Activated CD8-positive, alpha-beta memory T cell treated with anti-CD3 and anti-CD28 coated beads for 4 hours (primary cell): ENCODE measurements at places on chromosomes 7 and 10.

GRCh38 chr10:123746061-123746460 is 79.9 kb downstream of the GPR26 start:
- no peak for DNase-seq

- no peak for DNase-seq
Measured at GRCh38 chr7:30472784-30473775, 5.5 kb downstream of the NOD1 start.

- DNase-seq, result no peak
Measured at GRCh38 chr7:147199868-147200267, 1083.3 kb downstream of the CNTNAP2 start.

DNA sequence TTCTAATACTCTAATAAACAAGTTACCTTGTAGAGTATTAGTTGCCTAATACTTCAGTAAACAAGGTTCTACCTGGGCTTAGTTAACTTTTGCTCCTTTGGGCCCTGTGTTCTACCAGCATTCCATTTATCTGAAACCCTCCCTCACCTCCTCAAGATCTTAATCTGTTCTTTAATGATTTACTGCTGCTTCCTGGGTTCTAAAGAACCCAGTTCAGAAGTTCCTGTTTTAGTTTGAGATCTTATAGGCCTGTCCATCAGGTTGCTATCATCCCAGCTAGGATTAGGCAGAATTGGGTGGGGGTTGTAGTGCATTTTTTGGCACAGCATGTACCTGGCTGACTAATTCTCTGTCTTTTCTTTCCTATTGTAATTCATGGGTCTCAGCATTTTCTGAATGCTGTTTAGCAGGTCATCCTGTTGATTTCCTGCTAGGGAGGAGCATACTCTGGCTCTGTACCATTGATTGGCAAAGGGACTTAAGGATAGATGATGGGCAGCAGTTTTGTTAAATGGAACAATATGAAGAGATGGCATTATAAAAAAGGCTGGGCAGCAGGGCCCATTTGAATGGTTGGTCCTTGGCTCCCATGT is 53.7 kb upstream of the TMEM248 start:
- no peak for DNase-seq

DNA sequence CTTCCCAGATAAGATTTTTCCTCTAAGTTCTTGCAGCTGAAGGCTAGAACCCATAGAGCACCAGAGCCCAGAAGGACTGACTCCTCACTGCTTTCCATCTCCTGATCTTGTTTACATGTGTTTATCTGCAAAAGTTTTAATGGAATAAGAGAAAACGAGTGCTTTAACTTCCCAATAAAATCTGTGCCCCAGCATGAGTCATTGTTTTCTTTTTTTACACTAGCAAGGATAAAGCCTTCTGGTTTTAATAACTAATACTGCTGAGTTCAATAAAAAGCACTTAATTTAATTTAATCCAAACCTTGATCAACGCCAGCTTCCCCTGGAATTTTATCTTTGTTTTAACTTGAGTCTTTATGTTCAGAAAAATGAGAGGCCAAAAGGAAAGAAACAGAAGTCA is 227.6 kb downstream of the HPSE2 start:
- no peak for DNase-seq

DNA sequence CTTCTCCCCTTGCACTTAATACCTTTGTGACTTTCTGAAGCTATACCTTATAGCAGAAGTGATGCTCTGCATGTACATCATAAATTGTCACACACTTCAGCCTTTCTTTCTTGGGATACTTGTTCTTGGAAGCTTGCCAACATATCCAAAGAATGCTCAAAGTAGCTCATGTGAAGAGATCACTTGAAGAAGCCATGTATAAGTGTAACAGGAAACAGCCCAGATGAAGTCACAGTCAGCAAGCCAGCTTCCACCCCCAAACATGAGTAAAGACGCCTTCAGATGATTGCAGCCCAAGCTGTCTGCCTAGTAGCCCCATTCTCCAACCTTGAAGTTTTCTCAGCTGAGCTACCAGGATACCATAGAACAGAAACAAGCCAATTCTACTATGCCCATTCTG is 50.9 kb downstream of the DGKB start:
- no peak for DNase-seq

DNA sequence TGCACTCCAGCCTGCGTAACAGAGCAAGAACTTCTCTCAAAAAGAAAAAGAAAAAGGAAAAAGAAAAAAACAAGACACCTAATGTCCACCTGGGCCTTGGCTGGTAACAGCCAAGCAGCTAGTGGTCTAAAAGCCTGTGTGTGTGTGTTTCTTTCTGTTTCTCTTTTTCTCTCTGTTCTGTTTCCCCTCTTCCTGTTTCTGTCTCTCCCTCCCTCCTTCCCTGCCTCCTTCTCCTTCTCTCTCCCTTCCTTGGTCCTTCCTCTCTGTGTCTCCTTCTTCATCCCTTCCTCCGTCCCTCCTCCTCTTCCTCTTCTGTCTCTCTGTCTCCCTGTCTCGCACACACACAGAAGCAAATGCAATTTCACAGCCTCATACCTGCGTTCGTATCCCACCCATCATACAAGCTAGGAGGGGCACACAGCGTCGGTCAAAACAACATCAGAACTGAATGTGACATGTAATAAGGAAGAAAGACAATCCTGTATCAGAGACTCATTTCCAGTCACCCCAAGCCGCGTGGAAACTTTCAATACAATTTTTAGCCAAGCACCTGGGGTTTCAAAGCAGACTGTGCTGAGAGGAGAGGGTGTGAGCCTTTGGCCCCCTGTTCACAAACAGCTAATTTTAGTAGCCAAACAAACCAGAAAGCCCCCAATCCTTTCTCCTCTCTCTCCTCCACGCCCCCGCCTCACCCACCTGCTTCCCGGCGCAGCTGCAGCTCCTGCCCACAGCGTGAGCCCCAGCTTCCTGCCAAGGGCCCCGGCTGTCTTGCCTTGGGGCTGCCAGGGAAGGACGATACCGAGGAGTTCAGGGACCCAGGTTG is 50.2 kb upstream of the GNA12 start:
- peak; percentile 24 for DNase-seq

DNA sequence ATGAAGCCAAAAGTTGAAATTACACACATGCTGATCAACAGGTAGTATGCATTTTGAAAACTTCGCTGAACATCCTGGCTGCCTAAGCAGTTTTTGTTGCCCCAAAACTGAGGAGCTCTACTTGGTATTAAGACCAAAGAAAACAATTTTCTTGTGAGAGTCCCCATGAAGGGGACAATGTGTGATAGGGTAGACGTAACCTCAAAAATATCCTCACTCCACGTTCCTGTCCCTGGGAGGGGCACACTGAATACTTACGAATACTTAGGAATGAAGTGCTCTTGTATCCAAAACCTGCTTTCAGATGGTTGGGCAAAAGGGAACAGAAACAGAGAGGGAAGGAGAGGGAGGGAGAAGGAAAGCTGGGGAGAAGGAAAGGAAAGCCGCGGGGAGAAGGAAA is 24.7 kb downstream of the CCDC6 start:
- DNase-seq, result no peak

DNA sequence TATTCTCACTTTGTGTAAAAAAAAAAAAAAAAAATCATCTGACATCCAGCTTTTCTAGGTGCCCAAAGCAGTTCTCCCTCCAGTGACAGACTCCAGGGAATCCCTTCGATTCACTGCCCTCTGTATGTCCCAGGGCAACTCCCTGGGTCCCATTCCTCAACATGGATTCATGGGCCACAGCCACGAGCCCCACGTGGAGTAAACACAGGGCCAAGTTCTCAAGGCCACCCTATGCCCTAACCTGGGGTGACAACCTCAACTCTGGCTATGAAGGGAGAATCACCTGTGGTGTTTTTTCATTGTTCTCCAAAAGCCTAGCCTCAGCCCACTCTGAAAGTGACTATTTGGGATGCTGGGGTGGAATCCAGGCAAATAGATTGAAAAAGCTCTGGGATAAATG is 3.4 kb downstream of the BNIP3 start:
- DNase-seq, result no peak

DNA sequence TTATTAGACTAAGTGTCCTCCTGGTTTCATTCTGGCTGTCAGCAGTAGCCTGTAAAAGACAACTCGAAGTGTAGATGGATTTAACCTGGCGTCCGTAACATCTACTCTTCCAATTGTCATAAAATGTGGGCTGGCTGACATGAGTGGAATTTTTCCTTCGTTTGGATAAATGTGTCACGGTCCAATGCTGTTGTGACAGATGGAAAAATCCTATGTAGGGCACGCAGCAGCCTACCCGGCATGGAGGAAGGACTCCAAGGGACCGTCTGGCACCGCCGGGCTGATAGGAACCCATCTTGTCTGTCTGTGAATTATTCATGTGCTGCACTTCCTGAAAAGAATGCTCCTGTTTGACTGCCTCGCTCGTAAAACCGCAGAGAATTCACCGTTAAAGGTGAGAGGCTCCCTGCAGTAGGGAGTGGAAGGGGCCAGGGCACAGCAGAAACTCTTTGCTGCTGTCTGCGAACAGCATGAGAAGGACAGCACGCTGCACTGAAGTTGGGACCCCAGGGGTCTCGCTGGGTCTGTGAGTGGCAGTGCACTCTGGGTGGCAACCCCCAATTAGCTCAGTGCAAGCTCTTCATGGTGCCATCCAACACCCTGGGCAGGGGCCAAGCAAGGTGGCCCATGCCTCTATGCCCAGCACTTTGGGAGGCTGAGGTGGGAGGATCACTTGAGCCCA is 1.6 kb upstream of the ORAI2 start:
- DNase-seq, result no peak
